Activated CD8-positive, alpha-beta memory T cell treated with anti-CD3 and anti-CD28 coated beads, Interleukin-2, amount 50 U/mL, for 4 hours (primary cell): ENCODE measurements at places on chromosomes 7 and 10.

DNA sequence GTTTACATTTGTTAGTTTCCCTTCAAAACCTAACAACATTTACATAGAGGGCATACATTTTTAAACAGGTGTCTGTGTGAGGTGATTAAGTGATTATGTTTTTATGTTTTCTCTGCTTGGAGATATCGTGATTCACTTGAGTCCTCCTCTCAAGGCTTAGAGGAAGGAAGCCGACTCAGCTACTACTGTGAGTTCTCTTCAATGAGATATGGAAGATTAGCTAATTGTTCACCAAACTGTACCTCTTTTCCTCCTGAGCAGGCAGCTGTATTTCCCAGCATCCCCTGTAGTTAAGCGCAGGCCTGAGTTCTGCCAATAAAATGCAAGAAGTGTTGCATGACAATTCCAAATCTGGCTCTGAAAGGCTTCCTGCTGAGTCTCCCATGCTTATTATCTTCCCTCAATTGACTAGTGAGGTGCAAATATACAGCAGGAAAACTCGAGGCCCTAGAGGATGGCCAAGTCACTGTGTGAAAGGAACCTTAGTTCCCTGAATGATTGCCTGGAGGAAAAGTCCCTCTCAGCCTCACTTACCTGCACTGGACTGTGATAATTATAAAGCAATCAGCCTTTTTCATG lies 528.7 kb downstream of the GRM8 start:
- no peak for DNase-seq

GRCh38 chr10:30990971-30991646 lies 40.6 kb downstream of the ZNF438 start:
- no peak for DNase-seq

DNA sequence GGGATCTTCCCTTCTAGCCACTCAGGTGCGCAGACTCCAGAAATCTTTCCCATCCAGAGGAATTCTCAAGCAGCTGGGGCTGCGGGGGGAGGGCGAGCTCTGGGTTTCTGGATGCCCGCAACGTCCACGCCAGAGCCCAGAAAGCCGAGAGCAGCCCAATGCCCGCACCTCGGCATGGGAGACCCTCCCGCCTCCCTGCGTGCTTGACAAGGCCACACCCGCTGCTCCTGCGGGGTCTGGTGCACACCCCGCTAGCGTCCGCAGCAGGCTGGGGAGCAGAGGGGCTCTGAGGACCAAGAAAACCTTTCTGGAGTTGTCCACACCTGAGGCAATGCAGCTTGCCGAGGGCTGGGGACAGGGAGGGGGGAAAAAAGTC lies 66.2 kb downstream of the SLC29A4 start:
- no peak for DNase-seq

- peak; percentile 71 for DNase-seq
Measured at GRCh38 chr10:72087969-72088888, at the start of gene SPOCK2. Gene SPOCK2, minus strand, starts transcription at chr10:72088551. Its CDS starts 223 bp downstream, at chr10:72088328.

DNA sequence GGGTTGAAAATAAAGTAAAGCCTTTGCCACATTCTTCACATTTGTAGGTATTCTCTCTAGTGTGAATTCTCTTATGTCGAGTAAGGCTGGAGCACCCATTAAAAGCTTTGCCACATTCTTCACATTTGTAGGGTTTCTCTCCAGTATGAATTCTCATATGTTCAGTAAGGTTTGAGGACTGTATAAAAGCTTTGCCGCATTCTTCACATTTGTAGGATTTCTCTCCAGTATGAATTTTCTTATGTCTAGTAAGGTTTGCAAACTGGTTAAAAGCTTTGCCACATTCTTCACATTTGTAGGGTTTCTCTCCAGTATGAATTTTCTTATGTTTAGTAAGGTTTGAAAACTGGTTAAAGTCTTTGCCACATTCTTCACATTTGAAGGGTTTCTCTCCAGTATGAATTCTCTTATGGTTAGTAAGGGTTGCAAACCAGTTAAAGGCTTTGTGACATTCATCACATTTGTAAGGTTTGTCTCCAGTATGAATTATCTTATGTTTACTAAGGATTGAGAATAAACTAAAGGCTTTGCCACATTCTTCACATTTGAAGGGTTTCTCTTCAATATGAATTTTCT lies 41.4 kb downstream of the ZNF680 start:
- DNase-seq: no peak

DNA sequence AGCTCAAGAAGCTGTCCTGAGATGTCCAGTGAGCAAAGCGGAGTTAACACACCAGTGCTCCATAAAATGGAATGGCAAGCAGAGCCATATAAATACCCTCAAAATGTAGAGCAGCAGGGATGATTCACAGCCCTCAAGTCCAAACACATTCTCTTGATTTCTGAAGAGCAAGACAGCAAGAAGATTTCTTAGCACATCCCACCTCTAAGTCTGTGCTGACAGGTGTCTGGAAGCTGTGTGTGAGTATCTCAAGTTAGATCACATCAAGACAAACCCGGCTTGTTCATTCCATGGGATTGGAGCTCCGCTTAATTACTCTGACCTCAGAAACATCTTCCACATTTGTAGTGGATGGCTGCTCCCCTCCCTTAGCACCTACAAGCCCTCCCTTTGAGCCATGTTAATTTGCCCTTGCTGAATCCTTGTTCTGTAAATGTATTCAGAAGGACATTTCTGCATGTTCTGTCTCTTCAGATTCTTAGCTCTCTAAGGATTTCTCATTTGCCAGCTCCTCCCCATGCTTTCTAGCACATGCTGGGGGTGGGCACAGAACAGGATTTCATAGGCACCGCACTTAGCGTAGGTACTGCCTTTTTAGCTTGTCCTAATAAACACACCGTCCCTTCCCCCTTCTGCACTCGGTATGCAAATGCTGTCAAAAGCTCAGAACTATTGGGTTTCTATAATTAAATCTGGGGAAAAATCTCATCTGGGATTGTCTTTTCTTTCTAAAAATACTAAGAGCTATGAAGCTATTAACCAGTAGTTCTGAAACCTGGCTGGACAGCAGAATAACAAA lies 112.7 kb downstream of the CPXM2 start:
- DNase-seq: no peak

DNA sequence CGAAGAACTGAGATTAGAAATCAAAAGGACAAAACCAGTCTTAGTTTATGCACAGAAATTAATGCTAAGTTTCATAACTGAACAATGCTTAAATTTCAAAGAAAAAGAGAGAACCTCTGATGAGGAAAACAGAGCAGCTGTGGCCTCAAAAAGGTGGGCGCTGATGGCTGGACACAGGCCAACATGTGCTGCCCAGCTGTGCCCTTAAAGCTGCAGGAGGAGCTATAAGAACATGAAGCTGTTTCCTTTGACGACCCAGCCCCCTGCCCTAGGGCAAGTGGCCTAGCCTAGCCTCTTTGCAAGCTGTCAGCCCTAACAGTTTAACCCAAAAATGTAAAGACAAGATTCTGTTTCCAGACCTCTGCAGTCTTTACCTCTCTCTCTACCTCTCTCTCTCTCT lies 107.7 kb downstream of the GRID1 start:
- no peak for DNase-seq

DNA sequence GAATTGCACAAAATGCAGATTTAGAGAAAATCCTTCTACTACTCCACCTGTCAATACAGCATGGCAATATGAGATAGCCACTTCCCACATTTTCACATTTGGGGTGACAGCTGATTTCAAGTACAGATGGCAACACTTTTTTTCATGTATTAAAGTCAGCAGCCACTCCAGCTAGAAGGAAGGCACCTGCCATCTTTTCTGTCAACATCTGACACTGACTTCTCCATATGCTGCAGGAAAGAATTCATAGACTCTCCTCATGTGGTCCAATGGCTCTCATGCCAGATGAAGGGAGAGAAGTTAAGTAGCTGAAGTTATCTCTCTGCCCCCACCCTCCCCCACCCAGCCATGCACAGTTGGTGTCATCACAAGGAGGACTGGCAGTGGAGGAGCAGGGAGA lies 912.0 kb downstream of the SORCS1 start:
- DNase-seq: no peak
